ENCODE measurements at places on chromosomes 12 and 14.

DNA sequence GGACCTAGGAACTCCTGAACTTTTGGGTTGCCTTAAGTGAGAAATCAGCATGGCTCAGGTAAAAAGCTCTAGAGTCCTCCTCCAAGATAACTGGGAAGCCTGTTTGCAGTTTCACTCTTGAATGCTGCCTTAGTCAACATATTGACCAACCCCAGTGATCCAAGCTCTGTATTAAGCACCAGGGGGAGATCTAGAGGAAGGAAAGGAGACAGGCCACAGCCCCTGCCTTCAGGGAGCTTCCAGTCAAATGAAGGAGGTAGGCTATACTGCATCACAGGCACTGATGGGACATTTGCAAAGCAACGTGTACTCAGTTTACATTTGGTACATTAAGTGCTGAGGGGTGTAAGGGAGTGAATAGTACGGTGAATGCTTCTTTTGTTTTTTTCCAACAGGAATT lies 1.2 kb upstream of the CSAD start:
- DNase-seq: no peak

DNA sequence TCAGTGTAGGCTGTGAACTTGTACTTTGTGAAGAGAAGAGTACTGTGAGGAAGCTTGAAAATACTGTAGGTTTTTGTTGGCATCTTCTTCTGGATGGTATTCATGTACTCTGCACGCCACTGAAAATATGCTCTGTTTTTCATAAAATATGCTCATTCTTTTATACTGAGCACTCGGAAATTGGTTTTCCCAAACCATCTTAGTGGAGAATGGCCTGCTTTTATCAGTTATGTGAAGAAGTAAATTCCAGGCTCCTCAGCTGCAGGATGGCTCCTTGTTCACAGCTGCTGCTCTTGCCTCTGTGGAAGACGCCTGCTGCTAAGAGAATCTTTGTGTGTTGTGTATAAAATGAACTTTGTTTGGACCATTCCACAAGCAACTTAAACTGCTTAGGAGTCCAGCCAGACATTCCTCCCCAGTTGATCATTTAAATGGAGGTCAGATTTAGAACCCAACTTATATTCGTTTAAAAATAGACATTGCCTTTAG lies 443.5 kb upstream of the RGS6 start:
- no peak for DNase-seq

GRCh38 chr12:63052696-63053095 lies 98.3 kb downstream of the AVPR1A start:
- DNase-seq: no peak

- DNase-seq: no peak
These were observed 63.8 kb downstream of the PTGER2 start for GRCh38 chr14:52377940-52378339.

DNA sequence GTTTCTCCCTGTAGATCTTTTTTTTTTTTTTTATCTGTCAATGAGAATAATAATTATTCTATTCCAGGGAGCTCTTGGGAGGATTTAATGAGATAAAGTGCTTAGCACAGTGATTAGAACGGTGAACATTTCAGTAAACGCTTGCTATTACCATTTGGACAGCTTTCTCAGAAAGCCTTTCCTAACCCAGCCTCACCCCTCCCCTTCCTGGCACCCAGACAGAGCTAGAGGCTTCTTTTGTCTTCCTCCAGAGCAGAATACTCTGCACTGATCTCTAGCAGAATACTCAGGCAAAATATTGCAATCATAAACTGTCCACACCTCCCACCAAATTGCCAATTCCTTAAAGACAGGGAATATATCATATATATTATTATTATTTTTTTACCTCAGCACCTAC lies 66.6 kb downstream of the ERGIC2 start:
- no peak for DNase-seq

DNA sequence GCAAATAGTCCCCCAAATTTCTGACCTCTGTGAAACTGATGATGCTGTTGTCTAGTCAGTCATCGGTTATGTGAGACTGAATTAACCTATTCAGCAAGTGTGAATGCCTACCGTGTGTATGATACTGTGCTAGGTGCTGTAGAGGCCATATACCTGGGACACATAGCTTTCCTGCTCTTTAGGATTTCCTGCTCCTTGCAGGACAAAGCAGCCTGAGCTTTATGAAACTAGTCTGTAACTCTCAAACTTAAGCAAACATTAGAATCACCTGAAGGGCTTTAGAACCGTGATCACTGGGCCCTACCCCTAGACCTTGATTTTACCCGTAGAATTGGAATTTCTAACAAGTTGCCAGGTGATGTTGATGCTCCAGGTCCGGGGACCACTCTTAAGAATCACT lies 6.9 kb downstream of the MARK3 start:
- DNase-seq: peak; percentile 3

GRCh38 chr14:105093038-105093430 lies 27.8 kb upstream of the GPR132 start:
- peak; percentile 75 for DNase-seq

- no peak for DNase-seq
These were observed 7.1 kb downstream of the A2M start for GRCh38 chr12:9108504-9109212.

DNA sequence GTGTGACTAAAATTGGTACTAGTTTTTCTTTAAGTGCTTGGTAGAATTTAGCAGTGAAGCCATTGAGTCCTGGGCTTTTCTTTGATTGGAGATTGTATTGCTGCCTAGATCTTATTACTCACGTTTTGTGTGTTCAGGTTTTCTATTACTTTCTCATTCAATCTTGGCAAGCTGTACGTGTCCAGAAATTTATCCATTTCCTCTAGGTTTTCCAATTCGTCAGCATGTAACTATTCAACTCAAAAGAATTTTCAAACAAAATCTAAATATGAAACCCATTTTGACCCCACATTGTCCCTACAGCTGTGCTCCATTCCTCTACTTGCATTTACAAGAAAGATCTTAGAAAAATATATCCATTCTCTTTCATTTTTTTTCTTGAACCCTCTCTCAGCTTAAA lies 1613.4 kb upstream of the SEL1L start:
- no peak for DNase-seq

DNA sequence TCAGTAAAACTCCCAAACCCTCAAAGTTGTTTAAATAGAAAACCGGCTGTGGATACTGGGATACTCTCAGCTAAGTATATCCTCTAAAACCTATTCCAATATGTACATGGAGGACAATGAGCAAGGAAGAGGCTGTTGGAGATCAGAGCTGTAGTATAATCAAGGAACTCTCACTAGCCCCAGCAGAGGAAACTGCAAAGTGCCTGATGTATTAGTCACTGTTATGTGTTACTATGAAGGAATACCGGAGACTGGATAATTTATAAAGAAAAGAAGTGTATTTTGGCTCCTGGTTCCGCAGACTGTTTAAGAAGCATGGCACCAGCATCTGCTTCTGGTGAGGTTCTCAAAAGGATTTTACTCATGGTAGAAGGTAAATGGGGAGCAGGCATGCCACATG lies 65.6 kb upstream of the RPL10L start:
- DNase-seq: no peak

GRCh38 chr14:81430235-81430634 lies 30.1 kb upstream of the STON2 start:
- DNase-seq: no peak

DNA sequence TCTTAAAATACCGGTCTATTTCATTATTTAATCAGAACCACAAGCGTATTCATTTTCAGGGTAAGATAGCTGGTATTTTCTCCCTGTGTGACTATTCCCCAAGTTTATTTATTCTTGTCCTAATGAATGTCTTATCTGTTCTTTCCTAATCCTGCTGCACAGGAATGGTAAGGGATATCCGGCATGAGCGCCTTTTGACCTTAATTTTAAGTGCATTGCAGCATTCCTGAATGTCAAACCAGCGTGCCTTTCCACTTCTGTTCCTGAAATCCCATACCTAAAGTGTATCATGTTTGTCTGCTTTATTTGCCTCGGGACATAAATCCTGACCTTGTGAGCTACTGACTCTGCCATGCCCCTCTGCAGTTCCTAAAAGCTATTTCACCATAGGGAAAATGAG lies 1713.2 kb upstream of the FLRT2 start:
- no peak for DNase-seq

GRCh38 chr12:113093409-113094101 lies 37.0 kb downstream of the DTX1 start:
- no peak for DNase-seq

DNA sequence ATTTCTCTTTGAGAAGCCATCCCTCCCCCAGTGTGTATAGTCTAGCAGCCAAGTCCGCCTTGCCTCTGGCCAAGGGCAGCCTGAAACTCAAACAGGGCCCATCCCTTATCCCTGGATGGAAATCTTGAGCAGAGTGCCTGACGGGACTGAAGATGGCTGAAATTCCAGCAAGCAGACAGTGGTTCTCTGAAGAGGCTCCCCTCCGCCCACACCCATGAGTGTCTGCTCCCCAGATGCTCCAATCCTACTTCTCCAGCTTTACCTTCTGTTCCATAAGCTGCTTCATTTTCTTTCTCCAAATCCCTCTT lies 396.2 kb downstream of the NUAK1 start:
- DNase-seq: no peak

DNA sequence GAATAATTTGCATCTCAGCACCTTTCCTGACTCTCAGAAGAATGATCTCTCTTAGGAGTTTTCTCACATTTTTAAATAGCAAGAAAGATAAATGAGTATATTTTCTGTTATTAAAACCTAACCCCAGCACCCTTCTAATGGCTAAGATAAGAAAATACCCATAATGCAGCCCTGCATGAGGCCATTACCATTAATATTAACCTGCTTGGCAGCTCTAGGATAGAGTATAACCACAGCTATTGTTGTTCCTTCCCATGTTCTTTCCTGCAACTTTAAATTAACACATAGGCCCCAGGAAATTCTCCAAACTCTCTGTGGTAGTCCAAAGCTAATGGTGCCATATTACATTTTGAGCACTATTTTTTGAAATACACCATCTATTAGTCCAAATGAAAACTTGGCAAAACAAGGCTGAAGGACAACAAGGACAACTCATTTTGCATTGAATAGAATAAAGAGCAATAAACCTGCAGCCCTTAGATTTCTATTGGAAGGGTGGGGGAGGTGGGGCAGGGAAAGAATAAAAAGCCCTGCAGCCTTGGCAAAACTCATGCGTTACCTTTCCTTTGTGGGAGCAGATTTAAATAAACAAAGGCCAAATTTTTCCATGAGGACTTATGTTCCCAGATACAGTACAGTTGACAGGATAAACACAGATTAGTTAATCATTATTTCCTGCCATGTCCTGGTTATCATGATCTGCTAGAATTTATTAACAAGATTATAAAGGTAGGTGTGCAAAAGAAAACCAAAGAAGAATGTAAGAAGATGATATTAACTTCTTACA lies 46.9 kb downstream of the BTG1 start:
- no peak for DNase-seq

DNA sequence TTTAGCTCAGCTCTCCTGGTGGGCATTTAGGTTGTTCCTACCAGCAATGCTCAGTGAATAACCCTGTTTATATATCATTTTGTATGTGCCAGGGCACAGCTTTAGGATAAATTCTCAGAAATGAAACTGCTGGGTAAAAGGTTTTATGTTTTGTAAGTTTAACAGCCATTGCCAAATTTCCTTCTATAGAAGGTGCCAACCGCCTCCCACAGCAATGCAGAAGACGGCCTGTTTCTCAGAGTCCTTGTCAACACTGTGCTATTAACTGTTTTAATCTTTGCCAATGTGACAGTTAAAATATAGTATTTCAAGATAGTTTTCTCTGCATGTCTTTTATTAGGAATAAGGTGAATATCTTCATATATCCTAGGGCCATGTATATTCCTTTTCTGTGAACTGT lies 65.0 kb downstream of the PPP1R13B start:
- no peak for DNase-seq

GRCh38 chr12:102833687-102834441 lies 83.2 kb downstream of the PAH start:
- no peak for DNase-seq

GRCh38 chr14:29042551-29042950 lies 276.0 kb downstream of the FOXG1 start:
- no peak for DNase-seq

GRCh38 chr14:102474934-102475333 lies 34.6 kb downstream of the ANKRD9 start:
- DNase-seq: no peak

DNA sequence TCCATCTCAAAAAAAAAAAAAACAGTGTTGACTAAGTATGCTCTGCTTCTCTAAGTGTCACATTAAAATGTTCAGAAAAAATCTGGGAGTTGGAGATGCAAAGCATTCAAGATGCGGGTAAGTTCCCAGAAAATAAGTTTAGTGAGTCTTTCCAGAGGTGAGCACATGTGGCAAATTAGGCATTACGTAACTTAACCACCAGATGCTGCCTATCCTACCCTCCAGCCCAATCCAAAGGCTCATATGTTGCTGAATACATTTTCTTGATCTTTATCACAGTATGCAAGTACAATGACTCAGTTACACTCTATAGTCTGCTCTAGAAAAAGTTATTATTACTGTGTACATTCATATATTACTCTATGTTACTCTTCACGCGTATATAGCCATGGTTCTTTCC lies 3.6 kb downstream of the SLC2A14 start:
- no peak for DNase-seq

- no peak for DNase-seq
These were observed 13.4 kb downstream of the MARK3 start for GRCh38 chr14:103398427-103399195.

DNA sequence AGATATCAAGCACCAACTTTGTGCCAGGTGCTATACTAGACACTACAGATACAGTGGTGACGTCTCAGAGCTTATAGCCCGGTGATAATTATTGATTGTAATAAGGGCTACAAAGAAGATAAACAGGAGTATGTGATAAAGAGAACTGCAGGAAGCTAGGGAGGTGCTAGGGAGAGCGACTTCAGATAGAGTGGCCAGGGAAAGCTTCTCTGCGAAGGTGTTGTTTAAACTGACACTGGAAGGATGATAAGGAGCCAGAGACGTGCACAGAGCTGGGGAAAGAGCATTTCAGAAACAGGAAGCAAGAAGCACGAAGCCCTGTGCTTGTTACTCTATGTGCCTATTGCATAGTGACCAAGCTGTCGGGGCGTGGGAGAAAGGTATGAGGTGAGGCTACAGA lies 48.1 kb upstream of the OTX2 start:
- DNase-seq: no peak

DNA sequence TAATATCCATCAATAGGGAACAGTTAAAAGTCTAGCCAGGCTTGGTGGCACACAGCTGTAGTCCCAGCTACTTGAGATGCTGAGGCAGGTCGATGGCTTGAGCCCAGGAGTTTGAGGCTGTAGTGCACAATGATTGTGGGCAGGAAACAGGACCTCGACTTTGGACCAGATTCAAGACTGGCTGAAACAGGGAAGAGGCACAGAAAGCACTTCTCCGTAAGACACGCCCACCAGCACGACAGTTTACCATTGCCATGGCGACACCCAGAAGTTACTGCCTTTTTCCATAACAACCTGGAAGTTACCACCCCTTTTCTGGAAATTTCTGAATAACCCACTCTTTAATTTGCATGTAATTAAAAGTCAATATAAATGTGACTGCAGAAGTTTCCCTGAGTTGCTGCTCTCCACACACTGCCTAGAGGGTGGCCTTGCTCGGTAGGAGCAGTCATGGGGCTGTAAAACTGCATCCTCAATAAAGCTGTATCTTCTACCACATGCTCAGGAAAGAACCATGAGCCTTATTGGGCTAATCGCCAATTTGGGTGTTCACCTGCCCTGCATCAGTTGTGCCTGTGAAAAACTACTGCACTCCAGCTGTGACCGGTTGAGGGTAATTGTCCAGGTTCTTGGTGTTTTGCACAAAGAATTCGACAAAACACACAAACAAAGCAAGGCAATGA lies 4.6 kb upstream of the LRRC23 start:
- DNase-seq: peak; percentile 57
